ENCODE measurements at places on chromosomes 7 and 10. TPM values are rescaled to one million over a fixed set of nuclear protein-coding genes. Genes with fewer than 3 reads are reported as not detected.

NANOS1 gene
- 0.69 TPM for polyA plus RNA-seq

PIK3AP1 gene
- 22.0 TPM for polyA plus RNA-seq

TMEM213 gene
- polyA plus RNA-seq: not detected

SFTPA1 gene
- 2.4 TPM for polyA plus RNA-seq

PITX3 gene
- polyA plus RNA-seq: not detected

NEUROD6 gene
- not detected for polyA plus RNA-seq

CALHM2 gene
- 13.7 TPM for polyA plus RNA-seq

ASCC1 gene
- polyA plus RNA-seq: 15.6 TPM

KCNIP2 gene
- not detected for polyA plus RNA-seq

PTPRE gene
- polyA plus RNA-seq: 5.1 TPM

PCLO gene
- 2.8 TPM for polyA plus RNA-seq

All from sigmoid colon (tissue), 7 donors.